ENCODE measurements at places on chromosomes 4 and X.

DNA sequence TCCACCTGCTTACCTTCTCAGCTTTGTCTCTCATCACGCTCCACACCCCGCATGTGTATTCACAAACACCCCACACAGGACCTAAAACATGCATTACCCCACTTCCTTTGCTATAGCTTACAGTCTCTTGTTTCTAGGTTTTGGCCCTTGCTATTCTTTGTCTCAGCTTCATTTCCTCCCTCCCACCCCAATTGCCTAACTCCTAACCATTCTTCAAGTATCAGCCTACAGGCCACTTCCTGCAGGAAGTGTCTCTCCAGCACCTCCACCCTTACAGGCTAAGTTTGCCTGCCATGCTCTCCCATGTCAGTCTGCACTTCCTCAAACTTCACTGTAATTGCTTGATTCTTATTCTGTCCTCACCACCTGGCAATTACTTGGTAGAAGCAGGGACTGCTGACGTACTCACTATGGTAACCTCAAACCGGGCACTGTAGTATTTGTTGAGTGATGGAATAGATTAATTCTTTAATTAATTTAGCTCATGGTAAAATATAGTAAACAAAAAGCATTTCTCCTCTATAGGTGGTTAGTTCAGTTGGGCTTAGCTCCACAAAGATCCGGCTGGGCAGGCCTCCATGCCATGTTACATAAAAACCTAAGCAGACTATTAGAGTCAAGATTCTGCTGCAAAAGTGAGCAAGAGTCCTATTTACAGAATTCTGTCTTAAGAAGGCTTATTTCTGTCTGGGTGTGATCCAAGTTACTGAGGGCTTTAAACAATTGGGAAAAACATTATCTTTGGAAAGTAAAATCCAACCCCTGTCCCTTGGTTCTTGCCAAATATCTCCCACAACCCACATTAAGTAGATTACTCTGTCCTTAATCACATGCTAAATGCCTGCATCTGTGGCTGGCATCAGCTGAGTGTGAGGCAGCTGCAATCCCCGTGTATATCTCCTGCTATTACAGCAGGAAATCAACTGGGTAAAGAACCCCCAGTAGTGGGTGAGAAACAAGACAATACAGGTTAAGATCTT lies 124.7 kb upstream of the CPEB2 start:
- DNase-seq: no peak

DNA sequence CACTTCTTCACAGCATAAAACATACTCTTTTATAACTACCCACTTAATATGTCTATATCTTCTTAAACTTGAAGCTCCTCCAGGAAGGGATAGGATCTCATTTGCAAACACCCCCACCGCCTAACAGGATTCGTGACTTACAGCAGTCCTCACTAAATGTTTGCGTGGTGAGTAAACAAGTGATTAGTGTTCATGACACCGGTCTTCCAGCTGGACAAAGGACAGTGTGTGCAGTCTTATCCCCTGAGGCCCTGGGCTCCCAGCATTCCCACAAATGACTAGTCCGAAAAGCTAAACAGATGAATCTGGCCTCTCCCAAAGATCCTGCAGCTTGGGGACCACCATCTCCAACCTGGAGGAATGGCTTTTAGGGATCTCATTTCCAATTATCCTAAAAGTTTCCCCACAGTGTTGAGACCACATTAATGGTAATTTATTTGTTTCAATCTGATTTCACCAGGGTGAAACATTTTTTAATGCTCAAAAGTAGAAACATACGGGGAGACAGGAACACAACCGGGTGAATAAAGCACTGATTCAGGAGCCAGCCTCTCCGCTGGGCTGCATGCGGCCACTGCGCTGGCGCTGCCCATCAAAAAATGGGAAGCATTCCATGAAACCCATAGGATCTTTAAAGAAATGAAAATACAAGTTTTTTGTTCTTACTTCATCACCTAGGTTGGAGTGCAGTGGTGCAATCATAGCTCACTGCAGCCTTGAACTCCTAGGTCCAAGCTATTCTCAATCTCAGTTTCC lies 69.2 kb downstream of the HADH start:
- DNase-seq: no peak

- no peak for DNase-seq
Observed at GRCh38 chr4:146072376-146072775, 103.1 kb upstream of the LSM6 start.

DNA sequence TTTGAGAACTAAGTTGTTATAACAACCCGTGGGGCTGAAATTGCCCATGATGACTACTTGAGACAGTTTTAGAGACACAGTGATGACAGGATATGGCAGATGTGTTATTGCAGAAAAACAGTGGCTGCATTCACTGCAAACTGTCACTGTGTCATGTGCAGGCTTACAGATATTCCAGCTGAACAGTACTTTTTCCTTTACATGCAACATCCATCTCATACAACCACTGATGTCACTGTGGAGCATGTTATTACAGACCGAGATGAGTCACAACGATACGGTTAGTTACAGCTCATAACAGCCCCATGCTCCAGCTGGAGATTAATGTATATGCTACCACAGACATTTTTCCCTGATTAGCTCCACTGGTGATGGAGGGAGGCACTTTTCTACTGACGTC lies 207.4 kb downstream of the TMA16 start:
- DNase-seq: no peak

GRCh38 chr4:95142932-95143331 lies 385.2 kb downstream of the BMPR1B start:
- DNase-seq: no peak

GRCh38 chr4:42381666-42382065 lies 15.6 kb upstream of the SHISA3 start:
- DNase-seq: no peak

GRCh38 chr4:65696436-65696835 lies 26.1 kb upstream of the EPHA5 start:
- no peak for DNase-seq

GRCh38 chrX:8679550-8679949 lies 52.4 kb downstream of the ANOS1 start:
- peak; percentile 5 for DNase-seq
